ENCODE measurements at places on chromosomes 5 and 9. TPM values are rescaled to one million over a fixed set of nuclear protein-coding genes. Genes with fewer than 3 reads are reported as not detected.

Gene PCDHB7
- total RNA-seq = not detected

Gene PAX5
- total RNA-seq = 0.12 TPM

Gene SPINK7
- total RNA-seq = not detected

Gene PCDHGB5
- 0.42 TPM for total RNA-seq

Gene OXCT1
- total RNA-seq = 20.9 TPM

Gene RBM22
- total RNA-seq = 93.1 TPM

Gene HAVCR2
- total RNA-seq = 5.1 TPM

Gene PCDHA4
- not detected for total RNA-seq

Gene IL5
- 1.6 TPM for total RNA-seq

Gene PDGFRB
- total RNA-seq = not detected

Gene GABRA1
- not detected for total RNA-seq

Gene ARHGEF37
- total RNA-seq = not detected

Gene IGIP
- 15.1 TPM for total RNA-seq

- H3K4me3 ChIP-seq = no peak overlapping the region
- H3K36me3 ChIP-seq = peaks cover 16% of the 10 kb centered on the region
- H3K4me1 ChIP-seq = no peaks in the 10 kb centered on the region
- H3K27me3 ChIP-seq = no peaks in the 10 kb centered on the region
- peak; percentile 10 for DNase-seq
Measured at GRCh38 chr9:135939351-135940265, 21.6 kb downstream of the UBAC1 start.

DNA sequence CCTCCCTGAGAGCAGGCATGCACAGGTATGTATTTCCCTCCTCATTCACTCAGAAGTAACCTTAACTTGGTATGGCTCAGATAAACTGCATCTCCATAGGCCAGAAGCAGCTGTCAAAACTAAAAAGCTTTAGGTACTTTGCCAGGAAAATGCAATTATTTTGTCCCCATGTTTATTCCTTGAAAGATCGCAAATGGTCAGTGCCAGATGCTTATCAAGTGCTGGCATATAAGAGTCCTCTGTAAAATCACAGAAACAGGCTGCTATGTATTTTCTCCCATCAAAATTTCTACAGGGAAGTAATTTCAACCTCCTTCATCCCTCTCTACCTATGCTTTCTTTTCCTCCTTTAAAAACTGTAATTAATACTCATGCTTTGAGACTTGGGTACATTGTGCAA, 12.7 kb downstream of the PCDHAC2 start:
- no peaks in the 10 kb centered on the region for H3K4me1 ChIP-seq
- no peak overlapping the region for H3K4me3 ChIP-seq
- no peak overlapping the region for H3K27ac ChIP-seq

DNA sequence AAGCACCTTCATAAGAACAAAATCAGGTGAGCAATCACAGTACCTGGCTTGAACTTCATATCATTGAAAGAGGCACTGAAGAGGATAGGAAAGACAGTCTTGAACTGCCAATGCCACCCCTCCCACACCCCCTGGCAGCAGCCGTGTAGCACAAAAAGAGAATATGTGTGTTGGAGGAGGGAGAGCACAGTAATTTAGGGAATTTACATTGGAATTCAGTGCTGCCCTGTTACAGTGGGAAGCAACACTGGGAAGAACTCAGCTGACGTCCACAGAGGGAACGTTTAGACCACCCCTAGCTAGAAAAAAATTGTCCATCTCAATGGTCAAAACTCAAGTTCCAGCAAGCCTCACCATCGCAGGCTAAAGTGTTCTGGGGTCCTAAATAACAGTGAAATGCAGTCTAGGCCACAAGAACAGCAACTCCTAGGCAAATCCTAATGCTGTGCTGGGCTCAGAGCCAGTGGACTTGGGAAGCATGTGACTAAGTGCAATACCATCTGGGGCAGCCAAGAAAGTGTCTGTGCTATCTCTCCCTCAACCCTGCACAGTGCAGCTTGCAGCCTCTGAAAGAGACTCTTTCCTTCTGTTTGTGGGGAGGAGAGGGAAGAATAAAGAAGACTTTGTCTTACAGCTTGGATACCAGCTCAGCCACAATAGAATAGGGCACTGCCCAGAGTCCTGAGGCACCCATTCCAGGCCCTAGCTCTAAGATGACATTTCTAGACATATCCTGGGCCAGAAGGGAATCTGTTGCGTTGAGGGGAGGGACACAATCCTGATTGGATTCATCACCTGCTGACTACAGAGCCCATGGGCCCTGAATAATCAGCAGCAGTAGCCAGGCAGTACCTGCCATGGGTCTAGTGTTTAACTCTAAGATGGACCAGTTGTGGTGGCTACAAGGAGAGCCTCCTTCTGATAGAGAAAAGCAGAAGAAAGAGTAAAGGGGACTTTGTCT, 62.1 kb upstream of the VLDLR start:
- no peak for DNase-seq
- H3K4me3 ChIP-seq = no peak overlapping the region
- no peak overlapping the region for H3K27ac ChIP-seq
- H3K27me3 ChIP-seq = no peaks in the 10 kb centered on the region

- no peaks in the 10 kb centered on the region for H3K27me3 ChIP-seq
- H3K27ac ChIP-seq = no peak overlapping the region
Measured at GRCh38 chr5:8383616-8384015, 514.7 kb downstream of the MTRR start.

GRCh38 chr5:115028557-115028956, 141.2 kb downstream of the TRIM36 start:
- H3K36me3 ChIP-seq = no peaks in the 10 kb centered on the region
- H3K27ac ChIP-seq = no peak overlapping the region
- no peak for DNase-seq
- no peaks in the 10 kb centered on the region for H3K4me1 ChIP-seq

DNA sequence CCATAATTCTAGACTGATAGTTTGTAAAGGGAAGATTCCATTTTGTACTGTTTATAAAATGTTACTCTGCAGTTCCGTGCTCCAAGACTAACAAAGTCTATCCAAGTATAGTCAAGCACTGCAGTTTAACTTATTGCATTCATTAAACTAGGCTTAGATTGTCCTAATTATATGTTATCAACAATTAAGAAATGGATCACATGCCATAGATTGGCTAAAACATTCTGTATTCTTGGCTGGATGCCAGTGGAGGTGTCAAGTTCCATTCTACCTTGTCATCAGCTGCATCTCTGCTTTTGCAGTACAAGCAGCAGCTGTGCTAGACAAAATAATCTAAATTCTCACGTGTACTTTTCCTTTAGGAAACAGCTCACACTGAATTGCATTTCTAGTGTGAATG, 69.4 kb upstream of the MEF2C start:
- no peaks in the 10 kb centered on the region for H3K4me1 ChIP-seq
- no peak overlapping the region for H3K27ac ChIP-seq
- no peak overlapping the region for H3K4me3 ChIP-seq
- H3K27me3 ChIP-seq = no peaks in the 10 kb centered on the region
- no peak for DNase-seq

GRCh38 chr5:119229950-119230349, 125.9 kb upstream of the TNFAIP8 start:
- H3K4me1 ChIP-seq = no peaks in the 10 kb centered on the region
- H3K27me3 ChIP-seq = no peaks in the 10 kb centered on the region
- H3K27ac ChIP-seq = no peak overlapping the region
- no peaks in the 10 kb centered on the region for H3K36me3 ChIP-seq
- H3K4me3 ChIP-seq = no peak overlapping the region

- H3K27ac ChIP-seq = no peak overlapping the region
- DNase-seq = no peak
- H3K4me3 ChIP-seq = no peak overlapping the region
- no peaks in the 10 kb centered on the region for H3K27me3 ChIP-seq
Measured at GRCh38 chr5:152331006-152331405, 74.1 kb downstream of the NMUR2 start.

- H3K4me3 ChIP-seq = no peak overlapping the region
- H3K4me1 ChIP-seq = peaks cover 21% of the 10 kb centered on the region
- no peak overlapping the region for H3K27ac ChIP-seq
- H3K27me3 ChIP-seq = no peaks in the 10 kb centered on the region
Measured at GRCh38 chr9:34365282-34365681, 11.4 kb downstream of the MYORG start.

- H3K4me3 ChIP-seq = no peak within 1 kb of the TSS
- H3K27ac ChIP-seq = no peak within 1 kb of the TSS
- peaks cover 6% of the 10 kb centered on the region for H3K27me3 ChIP-seq
- no peaks in the 10 kb centered on the region for H3K4me1 ChIP-seq
Measured at GRCh38 chr5:129904102-129904666, at the start of gene CHSY3. Gene CHSY3 (plus strand): TSS chr5:129904465.

DNA sequence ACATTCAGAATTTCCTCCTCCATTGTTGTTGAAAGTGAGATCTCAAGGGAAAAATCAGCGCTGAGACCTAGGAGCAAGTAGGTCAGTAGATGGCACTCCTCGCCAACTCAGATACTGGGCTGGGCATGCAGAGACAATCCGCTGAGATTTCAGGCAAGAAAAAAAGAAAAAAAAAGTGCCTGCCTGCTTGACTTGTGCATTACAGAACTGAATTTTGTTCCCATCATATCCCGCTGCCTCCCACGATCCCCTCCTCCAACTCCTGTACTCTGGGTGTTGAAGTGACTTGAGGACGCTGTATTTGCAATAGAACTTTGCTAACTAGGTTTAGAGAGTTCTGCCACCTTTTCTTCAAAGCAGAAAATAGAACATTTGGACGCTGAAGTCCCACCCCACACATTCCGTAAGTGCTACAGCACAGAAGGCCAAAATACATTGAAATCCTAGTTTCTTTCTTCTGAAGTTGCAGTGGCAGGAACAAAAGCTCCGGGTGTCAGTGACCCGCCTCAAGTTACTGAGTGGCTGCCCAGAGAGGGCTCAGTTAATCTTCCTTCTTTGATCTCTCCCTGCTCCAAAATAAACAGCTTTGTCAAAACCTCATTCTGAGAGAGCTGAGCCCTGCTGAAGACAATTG, 265.8 kb downstream of the MLLT3 start:
- H3K4me1 ChIP-seq = no peaks in the 10 kb centered on the region
- DNase-seq = peak; percentile 57
- no peaks in the 10 kb centered on the region for H3K27me3 ChIP-seq
- peaks cover 10% of the 10 kb centered on the region for H3K36me3 ChIP-seq

DNA sequence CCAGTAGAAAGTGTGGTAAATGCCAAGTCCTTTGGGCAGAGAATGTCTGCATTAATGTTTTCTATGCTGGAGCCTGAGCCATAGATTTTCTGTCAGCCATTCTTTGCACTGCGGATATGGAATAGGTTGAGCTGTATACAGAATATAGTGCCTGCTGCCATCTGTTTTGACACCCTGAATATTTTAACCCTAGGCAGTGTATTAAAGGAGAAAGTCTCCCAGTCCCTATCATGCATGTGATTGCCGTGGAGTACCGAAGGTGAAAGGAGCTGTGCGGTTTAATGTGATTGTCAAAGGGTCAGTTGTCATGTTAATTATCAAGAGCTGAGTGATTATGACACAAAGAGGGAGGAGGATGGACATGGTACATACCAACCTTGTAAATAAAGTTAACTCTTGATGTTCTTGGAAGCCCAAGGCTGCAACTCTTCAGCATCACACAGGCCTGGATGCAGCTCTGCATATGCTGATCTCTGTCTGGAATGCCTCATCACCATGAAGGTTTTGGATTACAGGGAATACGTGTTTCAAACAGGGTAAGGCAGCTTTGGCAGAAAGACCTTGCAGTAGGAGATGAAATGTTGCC, 247.1 kb upstream of the ELAVL2 start:
- H3K27ac ChIP-seq = no peak overlapping the region
- H3K36me3 ChIP-seq = no peaks in the 10 kb centered on the region
- no peak overlapping the region for H3K4me3 ChIP-seq

GRCh38 chr5:143820451-143820850, 8.5 kb downstream of the HMHB1 start:
- no peak for DNase-seq
- H3K4me1 ChIP-seq = no peaks in the 10 kb centered on the region
- H3K36me3 ChIP-seq = no peaks in the 10 kb centered on the region
- H3K4me3 ChIP-seq = no peak overlapping the region
- no peaks in the 10 kb centered on the region for H3K27me3 ChIP-seq

GRCh38 chr5:113062869-113063508, 86.4 kb downstream of the DCP2 start:
- H3K27me3 ChIP-seq = no peaks in the 10 kb centered on the region
- peaks cover 4% of the 10 kb centered on the region for H3K4me1 ChIP-seq
- no peak overlapping the region for H3K27ac ChIP-seq

DNA sequence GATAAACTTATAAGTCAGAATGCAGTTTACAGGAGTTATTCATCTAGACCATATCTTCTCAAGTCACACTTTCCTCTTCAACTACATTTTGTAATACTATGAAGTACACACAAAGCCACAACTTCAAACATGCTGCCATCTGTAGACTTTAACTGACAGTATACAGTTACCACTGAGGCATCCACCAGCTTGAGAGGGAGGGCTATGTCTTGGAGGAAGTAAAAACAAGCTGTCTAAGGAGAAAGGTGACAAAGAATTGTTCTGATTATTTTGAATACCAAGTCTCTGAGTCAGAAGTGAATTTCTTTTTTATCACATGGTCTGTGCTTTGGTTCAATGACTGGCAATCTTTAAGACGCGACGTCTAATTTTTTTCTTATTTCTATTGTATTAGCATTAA, 97.6 kb upstream of the CDH10 start:
- no peak overlapping the region for H3K4me3 ChIP-seq
- H3K27me3 ChIP-seq = no peaks in the 10 kb centered on the region
- no peak overlapping the region for H3K27ac ChIP-seq
- H3K36me3 ChIP-seq = no peaks in the 10 kb centered on the region
- H3K4me1 ChIP-seq = no peaks in the 10 kb centered on the region

GRCh38 chr5:114435885-114436299, 74.0 kb downstream of the KCNN2 start:
- no peak for DNase-seq
- H3K27ac ChIP-seq = no peak overlapping the region
- no peaks in the 10 kb centered on the region for H3K27me3 ChIP-seq
- H3K4me3 ChIP-seq = no peak overlapping the region
- H3K36me3 ChIP-seq = no peaks in the 10 kb centered on the region

- H3K27ac ChIP-seq = no peak overlapping the region
- H3K36me3 ChIP-seq = no peaks in the 10 kb centered on the region
- H3K4me3 ChIP-seq = no peak overlapping the region
Measured at GRCh38 chr5:154945695-154946301, 4.9 kb downstream of the MRPL22 start.

DNA sequence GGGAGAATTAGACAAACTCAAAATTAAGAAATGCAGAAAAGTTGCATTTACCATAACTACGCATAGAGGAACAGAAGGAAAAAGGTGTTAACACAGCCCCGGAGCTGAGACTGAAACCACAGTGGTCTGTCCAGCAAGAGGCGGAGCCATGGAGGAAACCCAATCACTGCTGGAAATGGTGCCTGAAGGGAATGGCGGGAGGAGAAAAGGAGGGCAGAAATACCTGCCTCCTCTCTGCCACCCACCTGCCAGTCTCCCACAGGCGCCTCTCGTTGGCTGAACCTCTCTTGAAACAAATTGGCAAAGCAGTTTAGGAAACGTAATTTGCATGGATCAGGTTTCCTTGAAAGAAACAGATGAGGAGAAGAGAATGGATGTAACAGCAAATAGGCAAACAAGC, 9.7 kb upstream of the PRKACG start:
- H3K27me3 ChIP-seq = no peaks in the 10 kb centered on the region
- no peaks in the 10 kb centered on the region for H3K36me3 ChIP-seq
- no peak overlapping the region for H3K4me3 ChIP-seq
- no peak overlapping the region for H3K27ac ChIP-seq
- no peak for DNase-seq
- H3K4me1 ChIP-seq = peaks cover 38% of the 10 kb centered on the region

Data from naive thymus-derived CD4-positive, alpha-beta T cell (primary cell).